ENCODE measurements at places on chromosomes 7 and 10.

GRCh38 chr10:133357285-133358161, at the start of gene FUOM:
TSS of gene FUOM (minus strand) at chr10:133358019. CDS start at chr10:133358007, 12 bp downstream.
- no peak for DNase-seq

DNA sequence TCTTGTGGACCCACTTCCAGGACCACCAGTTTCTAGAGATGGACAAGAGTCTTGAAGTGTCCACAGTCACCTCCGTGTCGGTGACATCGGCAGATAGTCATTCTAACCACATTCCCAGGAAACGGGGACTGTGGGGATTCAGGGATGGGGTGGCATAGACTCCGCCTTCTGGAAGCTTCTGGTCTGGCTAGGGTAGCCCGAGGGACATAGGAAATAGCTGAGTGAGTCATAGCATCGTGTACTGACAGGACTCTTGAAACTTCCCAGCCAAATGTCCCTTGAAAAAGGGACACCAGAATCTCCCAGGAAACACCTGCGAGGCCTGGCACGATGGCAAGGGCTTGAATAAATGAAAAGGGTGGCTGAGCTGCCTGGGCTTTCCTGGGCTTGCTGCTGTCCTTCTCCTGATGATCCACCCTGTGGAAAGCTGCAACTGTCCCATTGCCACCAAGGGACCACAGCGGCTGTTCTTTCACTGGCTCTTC, 84.1 kb upstream of the LRRC4 start:
- no peak for DNase-seq

DNA sequence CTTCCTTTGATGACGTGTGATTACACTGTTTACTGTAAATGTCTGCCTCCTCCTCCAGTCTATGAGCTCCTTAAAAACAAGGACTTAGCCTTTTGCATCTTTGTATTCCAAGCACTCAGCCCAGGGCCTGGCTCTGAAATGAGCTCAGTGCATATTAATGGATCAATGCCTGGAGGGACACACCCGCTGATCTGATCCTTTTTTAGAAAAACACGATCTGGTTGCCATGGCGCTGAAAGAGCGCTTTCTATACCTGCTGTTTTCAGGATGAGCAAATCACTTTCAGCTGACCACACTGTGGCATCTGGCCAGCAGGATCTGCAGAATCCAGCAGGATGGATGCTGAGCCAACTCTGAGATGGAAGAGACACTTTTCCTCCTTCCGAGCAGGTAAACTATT, 37.8 kb upstream of the GARS1 start:
- DNase-seq: no peak

DNA sequence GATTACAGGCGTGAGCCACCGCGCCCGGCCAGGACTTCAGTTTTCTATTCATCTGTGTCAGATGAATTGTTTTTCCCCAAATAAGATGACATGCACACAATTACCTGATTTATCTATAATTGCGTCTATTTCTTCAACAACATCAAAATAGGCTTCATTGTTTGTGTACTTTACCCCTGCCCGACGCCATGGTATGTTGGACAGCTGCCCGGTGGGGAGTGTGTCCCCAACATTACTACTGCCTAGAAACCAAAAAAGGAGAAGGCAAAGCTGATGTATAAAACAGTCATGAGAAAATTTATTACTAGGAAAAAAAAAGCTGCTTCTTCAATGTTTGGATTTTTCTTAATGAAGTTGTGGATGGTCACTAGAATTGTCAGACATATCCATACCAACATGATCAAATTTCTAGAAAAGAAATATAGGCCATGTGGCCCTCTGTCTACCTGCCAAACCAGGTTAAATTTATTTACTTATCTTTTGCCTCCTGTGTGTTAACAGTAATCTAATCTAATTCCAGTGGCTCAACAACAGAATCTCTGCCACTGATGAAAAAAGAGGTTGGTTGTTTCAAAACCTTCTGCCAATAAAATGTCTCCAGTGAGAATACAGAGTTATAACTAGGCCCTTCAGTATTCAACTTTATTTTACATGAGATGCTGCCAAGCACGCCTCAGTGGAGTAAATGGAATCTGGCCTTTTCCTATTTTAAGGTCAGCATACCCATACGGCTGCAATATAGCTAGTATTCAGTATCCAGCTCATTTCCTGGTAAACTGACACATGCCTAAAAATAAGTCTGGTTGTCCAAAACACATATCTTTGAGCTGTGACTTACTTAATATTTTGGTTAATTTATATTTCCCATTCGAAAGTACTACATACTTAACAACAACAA, 16.5 kb downstream of the AP3M1 start:
- DNase-seq: no peak

GRCh38 chr10:48507933-48508790, 96.7 kb downstream of the ARHGAP22 start:
- no peak for DNase-seq

DNA sequence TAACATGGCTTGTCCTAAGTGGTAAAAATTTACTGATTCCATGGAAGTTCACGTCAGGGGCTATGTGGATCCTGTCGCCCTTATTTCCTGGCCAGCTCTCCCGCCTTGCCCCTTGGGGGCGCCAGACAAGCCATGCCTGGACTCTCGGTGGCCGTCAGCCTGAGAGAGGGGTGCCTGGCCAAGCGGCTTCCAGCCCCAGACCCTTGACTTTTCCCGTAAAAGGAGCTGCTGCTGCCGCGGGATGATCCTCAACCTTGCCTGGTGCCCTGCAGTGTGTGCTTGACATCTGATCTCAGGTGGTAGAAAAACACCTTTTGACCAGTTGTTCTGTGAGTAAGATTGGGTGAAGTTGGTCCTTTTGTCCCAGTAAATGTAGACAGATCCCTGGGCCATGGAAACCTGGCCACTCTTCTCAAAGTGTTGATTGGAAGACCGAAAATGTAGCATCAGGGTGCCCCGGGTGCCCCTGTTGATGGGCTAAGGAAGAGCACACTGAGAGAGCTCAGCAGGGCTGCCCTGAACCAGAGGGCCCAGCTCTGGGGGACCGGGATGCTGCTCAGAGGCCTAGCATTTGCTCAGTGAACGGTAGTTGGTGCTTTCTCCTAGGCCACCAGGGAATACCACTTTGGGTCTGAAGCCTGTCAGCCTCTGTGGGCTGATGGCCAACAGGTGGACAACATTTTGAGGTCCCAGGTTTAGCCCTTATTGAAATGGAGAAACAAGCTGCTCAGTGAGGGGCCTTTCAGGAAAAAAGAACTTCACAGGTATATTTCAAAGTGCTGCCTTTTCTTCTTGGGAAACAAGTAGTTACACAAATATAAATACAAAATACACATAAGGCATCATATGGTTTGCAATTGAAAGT, 162.5 kb downstream of the LRMDA start:
- no peak for DNase-seq

DNA sequence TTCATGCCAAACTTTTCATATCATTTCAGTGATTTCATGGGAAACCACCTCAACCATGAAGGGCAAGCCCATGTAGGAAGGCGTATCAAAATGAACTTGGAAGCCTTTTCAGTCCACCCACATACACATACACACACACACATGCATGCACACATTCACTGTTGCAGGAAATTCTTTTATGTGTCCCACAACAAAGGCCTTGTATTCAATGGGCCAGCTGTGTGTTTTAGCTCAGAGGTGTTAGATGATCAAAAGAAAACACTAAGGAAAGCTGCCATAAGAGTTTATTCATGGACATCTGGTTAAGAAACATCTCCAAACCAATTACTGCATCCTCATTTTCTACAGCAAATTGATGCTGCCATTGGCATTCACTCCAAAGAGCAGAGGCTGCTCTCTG, 74.4 kb upstream of the STK17A start:
- no peak for DNase-seq

DNA sequence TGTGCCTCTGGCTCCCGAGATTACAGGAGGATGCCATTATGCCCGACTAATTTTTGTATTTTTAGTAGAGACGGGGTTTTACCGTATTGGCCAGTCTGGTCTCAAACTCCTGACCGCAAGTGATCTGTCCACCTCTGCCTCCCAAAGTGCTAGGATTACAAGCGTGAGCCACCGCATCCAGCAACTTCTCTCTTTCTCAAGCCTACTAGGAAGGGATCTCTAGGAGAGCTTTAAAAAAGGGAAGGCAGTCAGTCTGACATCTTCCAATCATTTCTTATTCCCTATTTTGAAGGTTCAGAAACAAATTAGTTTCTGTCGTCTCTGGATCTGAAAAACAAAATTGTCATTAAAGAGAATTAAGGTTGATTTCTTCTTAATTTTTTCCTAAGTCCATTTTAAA, 2.5 kb upstream of the TMEM26 start:
- DNase-seq: no peak

- DNase-seq: no peak
Measured at GRCh38 chr10:132689721-132690360, 96.1 kb downstream of the NKX6-2 start.

DNA sequence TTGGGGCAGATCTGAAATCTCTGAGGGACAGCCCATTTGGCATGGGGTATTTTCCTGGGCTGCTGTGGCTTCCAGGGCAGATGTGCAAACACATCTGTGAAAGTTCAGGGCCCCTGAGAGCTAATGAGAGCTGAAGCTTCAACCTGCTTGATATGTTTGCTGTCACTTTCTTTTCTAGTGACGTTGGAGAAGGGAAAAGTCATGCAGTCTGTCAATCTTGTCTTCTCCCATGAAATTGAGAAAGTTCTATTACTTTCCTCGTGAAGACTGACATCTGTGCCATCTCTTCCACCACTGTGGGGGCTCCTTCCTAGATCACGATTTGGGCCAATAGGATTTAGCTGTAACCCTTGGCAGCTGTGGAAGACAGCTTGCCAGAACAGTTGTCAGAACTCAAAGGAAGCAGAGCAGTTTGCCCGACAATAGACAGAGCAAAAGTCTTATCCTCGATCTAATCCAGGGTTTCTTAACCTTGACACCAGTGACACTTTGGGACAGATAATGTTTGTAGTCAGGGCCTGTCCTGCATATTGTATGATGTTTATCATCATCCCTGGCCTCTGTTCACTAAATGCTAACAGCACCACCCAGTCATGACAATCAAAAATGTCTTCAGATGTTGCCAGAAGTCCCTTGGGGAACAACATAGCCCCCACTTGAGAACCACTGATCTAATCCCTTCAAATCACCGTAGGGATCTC, 586.5 kb downstream of the LRMDA start:
- DNase-seq: no peak

DNA sequence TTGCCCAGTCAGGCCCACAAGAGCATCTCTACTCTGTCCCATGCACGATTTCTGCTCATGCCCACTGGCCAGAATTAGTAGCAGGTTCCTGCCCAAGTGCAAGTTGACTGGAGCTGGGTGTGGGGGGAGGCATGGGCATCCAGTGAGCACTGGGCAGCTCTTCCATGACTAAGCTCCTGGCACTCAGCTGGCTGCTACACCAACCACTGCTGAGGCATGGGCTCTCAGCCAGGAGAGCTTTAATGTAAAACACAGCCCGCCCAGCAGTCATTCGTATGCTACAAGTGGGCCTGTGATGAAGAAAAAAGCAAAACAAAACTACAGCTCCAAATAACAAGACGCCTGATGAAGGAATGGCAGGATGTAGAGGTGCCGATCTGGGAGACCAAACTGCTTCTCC, 335.4 kb upstream of the PFKP start:
- DNase-seq: no peak

DNA sequence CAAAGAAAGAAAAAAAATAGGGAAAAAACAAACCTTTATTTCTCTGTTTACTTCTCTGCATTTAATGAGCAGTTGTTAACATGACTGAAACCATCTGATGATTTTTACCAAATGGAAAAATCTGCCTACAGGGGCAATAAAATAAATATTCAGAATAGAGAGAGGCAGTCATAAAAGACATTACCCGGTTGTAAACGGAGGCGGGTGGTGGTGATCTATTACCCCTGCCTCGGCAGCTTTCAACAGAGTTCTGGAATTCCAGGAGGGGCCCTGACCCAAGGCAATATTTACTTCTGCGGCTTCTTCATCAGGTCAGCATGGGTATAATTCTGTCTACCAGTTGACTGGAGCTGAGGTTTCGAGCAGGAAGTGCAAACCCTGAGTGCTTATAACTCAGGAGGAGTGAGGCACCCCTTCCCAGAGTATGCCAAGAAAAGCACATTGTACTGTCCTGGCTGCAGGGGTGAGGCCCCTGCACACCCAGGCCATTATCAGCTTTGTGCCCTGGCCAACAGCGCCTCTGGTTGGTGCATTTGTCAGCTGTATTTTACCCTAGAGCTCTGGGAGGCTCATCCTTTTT, 8.2 kb upstream of the CXCL12 start:
- DNase-seq: no peak

DNA sequence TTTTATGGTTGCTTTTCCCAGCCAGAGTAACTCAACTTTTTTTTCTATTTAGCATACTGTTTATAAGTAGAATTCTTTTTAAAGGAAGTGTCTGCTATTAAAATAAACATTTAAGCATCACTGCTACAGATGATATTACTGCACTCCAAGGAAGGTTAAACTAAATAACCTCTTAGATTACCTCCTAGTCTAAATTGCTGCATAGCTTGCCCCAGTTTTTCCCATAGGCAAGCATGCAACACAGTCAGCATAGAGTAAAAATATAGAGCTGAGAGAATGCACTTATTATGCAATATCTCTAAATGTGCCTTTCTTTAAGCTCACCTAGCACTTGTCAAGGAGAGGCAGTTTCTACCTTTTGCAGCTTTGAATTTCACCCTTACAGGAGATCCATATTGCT, 1392.4 kb upstream of the CELF2 start:
- DNase-seq: no peak

- DNase-seq: no peak
Measured at GRCh38 chr7:39294022-39294421, 272.2 kb upstream of the YAE1 start.

- no peak for DNase-seq
Measured at GRCh38 chr7:114183311-114184088, 231.1 kb upstream of the FOXP2 start.

DNA sequence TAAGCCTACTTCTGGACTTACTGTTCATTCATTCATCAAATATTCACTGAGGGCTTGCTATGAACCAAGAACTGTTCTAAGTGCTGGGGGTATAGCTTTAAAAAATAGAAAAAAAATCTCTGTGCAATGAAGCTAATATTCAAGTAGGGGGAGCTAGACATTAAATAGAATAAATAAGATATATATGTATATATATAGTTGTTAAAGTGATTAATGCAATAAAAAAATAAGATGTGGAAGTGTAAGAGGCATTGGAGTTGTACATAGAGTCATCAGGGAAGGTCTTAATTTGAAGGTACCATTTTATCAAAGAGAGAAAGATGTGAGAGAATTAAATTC, 181.2 kb upstream of the AGR3 start:
- DNase-seq: no peak

- DNase-seq: no peak
Measured at GRCh38 chr10:92125144-92125543, 165.7 kb downstream of the CPEB3 start.

- no peak for DNase-seq
Measured at GRCh38 chr10:28326516-28327490, 23.9 kb upstream of the MPP7 start.

DNA sequence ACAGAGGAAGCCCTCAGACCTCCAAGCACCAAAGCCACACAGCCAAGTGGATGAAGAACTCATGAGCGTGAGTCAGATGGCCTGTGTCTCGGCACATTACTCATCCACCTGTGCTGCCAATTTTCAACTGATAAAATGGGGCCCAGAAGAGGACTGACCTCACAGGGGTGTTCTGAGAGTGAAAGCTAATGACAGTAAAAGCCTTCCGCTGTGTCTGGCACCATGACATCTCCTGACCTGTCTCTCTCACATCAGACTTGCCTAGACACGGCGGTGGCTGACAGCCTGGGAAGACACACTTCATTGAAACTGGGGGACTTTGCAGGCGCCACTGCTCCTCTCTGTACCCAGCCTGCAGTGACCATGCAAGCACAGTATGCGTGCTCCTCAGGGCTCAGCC, 8.3 kb upstream of the SLC18A3 start:
- DNase-seq: no peak

Data from esophagus squamous epithelium (tissue), 5 donors.